CD8-positive, alpha-beta T cell (primary cell): ENCODE measurements at places on chromosomes 16 and 17. TPM values are rescaled to one million over a fixed set of nuclear protein-coding genes. Genes with fewer than 3 reads are reported as not detected.

DNA sequence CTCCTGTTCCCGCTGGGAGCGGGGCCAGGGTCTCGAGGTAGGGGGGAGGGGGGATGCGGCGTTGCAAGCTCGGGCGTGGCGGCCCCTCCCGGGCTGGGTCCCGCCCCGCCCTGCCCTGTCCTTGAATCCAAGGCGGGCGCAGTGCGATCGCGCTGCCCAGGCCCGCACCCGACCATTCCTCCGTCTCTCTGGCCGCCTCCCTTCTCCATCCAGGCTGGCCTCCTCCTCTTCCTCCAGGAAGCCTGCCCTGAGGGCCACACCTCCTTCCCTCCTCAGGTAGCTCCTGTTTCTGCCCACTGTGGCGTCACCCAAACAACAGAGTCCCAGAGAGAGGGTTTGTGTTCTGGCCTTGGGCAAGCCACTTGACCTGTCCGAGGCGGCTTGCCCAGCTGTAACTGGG is 43.0 kb upstream of the TAC4 start:
- DNase-seq: no peak

DNA sequence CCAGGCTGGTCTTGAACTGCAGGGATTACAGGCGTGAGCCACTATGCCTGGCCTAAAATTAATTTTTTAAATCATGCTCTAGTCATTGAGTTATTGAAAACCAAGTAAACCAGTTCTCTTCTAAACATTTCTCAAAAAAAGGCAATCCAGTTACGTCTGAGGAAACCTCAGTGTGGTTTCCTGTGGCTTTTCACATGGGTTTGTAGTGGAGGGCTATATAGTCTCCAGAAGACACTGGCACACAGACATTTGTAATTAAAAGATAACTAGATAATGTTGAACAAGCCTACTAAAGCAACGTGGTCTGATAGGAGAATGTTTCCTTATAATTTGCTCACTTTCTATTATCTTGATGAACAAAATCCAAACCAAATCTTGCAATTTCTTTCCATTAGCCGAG is 5.2 kb upstream of the TOB1 start:
- peak; percentile 82 for DNase-seq

GRCh38 chr16:85553436-85554113 is 59.5 kb upstream of the GSE1 start:
- peak; percentile 85 for DNase-seq

GRCh38 chr16:28324235-28324886 is 32.0 kb downstream of the SBK1 start:
- no peak for DNase-seq

DNA sequence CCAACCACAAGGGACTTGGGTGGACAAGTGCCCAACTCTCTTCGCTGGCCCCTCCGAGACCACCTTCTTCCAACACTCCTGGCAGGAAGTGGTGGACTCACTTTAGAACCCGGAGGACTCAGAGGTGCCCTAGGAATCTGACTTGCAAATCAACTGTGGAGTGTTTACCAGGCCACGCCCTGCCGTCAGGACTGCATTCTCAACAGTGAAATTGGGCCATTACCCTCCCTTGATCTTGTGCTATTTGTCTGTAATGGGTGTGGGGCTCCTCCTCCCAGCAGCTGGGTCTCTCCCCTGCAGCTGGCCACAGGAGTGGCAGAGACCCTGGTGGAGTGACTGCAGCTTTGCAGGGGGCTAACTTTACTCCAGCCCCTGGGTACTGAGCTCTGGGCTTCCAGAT is 212.2 kb upstream of the RPL38 start:
- no peak for DNase-seq

- DNase-seq: no peak
These were observed 227.1 kb upstream of the ZFHX3 start for GRCh38 chr16:73275024-73275423.

The SLC5A2 gene
- 1.8 TPM for total RNA-seq

- DNase-seq: no peak
These were observed 62.4 kb downstream of the STX8 start for GRCh38 chr17:9513266-9513665.

The XYLT1 gene
- total RNA-seq: 14.1 TPM

DNA sequence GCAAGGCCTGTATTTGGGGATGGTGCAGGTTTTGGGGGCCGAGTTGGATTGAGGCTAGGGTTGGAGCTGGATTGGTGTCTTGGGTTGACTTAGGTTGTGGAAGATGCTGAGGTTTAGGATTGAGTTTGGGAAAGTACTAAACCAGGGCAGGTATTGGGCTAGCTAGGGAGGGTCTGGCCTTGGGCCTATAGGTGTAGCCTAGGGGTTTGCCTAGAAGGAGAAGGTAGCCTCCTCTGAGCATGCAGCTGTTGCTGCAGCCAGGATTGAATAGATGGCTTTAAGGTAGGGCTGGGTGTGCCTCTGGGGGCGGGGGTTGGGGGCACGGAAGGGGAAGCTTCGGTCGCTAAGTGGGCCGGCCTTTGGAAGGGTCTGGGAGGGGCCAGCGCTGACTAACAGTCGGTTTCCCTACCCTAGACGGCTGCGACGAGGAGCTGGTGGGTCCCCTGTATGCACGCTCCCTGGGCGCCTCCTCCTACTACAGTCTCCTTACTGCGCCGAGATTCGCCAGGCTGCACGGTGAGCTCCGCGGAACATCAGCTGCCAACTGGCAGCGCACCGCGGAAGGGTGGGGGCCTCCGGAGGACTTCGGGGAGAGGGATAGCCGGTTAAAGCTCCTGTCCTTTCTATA is 1.2 kb downstream of the CNTNAP1 start:
- no peak for DNase-seq

The WFDC1 gene
- total RNA-seq: not detected

DNA sequence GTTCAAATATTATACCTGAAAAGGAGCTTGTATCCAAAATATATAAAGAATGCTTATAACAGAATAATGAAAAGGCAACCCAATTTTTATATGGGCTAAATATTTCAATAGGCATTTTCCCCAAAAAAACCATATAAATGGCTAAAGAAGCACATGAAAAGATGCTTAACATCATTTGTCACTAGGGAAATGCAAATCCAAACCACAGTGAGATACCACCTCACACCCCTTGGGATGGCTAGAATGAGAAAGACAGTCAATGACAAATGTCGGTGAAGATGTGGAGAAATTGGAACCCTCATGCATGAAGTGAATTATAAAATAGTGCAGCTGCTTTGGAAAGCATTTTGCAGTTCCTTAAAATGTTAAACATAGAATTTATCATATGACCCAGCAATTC is 3.1 kb downstream of the TNFRSF13B start:
- DNase-seq: no peak

The RFNG gene
- 27.2 TPM for total RNA-seq

The CBX1 gene
- total RNA-seq: 6.6 TPM

- DNase-seq: no peak
These were observed 14.9 kb downstream of the RHOT1 start for GRCh38 chr17:32157225-32157624.

DNA sequence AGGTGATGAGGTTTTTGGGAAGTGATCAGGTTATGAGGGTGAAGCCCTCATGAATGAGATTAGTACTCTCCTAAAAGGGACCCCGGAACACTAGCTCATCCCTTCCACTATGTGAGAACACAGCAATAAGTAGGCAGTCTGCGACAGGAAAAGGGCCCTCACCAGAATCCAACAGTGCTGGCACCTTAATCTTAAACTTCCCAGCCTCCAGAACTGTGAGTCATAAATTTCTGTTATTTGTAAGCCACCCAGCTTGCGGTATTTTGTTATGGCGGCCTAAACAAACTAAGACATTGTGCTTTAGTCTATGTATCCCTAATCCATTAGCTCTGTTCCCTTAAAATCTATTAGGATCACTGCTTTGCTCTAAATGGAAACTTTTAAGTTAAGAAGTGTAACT is 8.5 kb downstream of the SLFN12 start:
- no peak for DNase-seq

DNA sequence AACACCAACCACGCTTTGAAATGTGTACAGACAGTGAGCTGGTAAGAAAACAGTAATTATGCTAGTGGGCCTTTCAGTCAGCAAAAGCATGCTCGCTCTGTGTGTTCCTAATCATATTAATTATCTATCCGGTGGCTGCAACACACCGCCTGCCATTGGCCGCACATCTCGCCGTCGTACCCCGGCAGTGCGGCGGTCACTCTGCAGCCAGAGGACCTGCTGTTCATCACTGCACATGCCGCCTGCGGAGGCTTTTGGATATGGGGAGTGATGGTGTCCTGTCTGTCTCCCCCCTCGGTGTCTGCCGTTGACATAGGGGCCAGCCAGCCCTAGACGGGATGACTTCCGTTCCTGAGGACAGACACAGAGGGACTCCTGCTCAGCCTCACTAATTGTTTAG is 68.5 kb downstream of the RPA1 start:
- no peak for DNase-seq

The NOTUM gene
- total RNA-seq: not detected

DNA sequence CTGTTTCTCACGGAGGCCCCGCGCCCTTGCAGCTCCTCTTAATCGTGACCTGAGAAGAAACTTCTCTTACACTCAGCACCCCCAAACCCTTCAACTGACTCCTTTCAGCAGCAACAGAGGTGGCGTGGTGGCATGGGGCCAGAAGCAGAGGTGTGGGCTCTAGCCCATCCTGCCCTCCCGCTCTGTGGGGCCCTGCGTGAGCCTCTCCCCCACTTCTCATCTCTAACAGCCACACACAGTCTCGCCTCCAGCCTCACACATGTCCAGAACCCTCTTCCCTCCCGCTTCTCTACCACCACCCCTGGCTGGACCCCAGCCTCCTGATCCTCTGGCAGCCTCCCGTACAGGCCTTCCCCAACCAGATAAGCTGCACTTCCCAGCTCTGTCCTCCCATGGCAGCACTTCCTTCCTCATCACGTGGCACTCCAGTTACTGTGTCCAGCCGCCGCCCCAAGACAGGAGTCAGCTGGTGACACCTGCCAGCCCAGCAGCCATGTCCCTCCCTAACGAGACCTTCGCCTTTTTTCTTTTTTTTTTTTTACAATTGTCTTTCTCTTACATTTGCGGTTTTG is 30.5 kb downstream of the NSMCE1 start:
- DNase-seq: peak; percentile 57

DNA sequence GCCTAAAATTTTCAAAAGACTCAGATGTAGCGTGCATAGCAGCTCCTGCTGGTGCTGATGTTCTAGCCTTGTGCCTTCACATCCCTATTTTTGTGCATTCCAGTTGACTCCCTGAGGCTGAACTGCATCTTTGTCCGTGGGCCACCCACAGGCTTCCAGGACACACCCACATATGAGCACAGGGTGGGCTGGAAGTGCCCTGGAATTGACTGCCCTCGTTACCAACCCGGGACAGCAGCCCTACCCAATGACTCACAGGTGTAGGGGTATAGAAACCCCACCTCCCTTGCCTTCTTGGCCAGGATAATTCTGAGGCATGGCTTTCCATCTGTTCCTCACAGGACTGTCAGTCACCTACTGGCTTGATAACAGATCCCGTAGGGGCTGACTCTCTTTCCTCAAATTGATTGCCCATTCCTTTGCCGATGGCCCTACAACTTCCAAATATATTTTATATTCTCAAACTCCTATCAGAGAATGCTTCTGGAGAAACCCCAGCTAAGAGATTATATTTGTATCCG is 65.9 kb upstream of the CDH13 start:
- DNase-seq: no peak

The DOC2A gene
- not detected for total RNA-seq

- DNase-seq: no peak
These were observed 30.2 kb upstream of the ULK2 start for GRCh38 chr17:19897903-19898302.

The SCGB1C2 gene
- total RNA-seq: not detected

The SLC9A5 gene
- total RNA-seq: 2.1 TPM

GRCh38 chr17:8383143-8383822 is at the start of gene RPL26:
RPL26 (minus strand) TSS chr17:8383193; CDS start chr17:8382310, 883 bp downstream.
- DNase-seq: peak; percentile 93

- no peak for DNase-seq
These were observed 390.4 kb downstream of the SOX9 start for GRCh38 chr17:72511242-72511641.

GRCh38 chr17:14004927-14005620 is 64.2 kb upstream of the COX10 start:
- DNase-seq: no peak

DNA sequence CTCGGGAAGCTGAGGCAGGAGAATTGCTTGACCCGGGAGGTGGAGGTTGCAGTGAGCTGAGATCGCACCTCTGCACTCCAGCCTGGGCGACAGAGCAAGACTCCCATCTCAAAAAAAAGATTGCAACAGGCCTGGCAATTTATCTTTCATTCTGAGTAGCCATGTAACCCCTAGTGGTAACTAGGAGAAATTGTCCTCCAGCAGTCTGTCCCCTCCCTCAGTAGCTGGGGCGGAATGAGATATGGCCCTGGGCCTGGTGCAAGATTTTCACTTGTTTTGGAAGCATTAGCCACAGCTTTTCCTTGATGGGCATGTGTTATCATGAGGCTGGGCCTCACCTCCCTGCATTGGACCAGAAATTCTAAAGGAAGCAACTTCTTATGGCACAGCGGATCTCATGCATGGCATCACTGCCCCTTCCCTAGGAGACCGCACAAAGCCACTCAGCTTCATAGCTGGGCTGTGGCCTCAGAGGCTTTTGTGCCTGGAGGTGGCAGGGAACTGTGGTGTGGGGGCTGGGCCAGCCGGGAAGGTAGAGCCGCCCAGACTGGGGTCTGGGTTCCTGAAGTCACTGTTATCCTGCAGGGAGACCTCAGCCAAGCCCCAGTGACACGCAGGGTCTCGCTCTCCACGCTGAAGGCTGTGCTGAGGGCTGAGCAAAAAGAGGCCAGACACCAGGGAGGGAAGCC is 13.4 kb downstream of the NATD1 start:
- DNase-seq: no peak

The NPB gene
- 0.38 TPM for total RNA-seq

DNA sequence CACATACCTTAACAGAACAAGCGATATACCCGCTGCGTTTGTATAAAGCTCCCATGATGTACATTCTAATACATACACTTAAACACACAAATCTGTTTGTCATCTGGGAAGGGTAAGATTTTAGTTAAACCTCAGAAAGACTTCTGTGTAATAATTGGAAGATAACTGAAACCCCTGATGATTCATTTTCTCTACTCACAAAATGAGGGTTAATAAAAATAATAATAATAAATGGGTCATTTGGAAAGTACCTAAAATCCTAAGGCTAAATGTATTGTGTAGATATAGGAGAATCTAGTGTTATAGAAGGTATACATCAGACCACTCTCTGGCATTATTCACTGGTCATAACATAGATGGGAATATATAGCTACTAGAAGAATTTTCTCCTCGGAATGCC is 64.7 kb upstream of the SOX9 start:
- no peak for DNase-seq
